ENCODE measurements at places on chromosomes 6 and 20.

GRCh38 chr6:161210857-161211256 is 63.0 kb downstream of the AGPAT4 start:
- DNase-seq: no peak

GRCh38 chr20:62338294-62338620 is 28.9 kb downstream of the LAMA5 start:
- no peak for DNase-seq

DNA sequence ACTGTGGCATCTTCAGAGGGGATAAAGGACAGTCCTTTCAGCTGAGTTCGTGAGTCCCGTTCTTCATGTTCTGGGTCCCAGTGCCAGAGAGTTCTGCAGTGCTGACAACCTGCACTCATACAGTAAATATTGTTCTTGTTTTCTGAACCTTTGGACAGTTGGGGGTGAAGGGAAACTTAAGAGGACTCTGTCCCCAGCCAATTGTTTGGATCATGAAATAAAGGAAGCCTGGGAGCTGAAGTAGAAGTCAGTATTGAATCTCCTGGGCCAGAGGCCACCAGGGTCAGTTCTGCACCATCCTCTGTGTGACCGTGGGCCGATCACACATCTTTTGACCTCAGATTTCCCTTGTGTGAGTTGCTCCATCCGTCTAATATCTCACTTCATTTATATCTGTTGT is 3.2 kb downstream of the SLC2A12 start:
- no peak for DNase-seq

DNA sequence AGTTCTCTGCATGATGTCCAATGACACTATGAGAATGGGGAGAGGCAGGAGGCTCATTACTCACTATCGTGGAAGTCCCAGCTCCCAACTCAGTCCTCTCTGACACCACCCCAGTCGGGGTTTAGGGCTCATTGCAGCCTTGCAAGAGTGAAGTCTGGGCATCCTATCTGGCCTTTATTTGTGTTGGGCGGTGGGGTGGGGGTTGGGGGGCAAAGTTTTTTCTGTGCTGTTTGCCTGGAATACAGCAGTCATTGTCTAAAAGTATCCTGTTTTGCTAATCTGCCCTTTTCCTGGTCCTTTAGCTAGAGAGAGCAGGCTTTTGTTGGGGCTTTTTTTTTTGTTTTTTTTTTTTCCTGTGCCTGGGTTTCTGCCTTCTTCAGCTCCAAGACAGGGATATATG is 174.2 kb downstream of the MYLK4 start:
- no peak for DNase-seq

DNA sequence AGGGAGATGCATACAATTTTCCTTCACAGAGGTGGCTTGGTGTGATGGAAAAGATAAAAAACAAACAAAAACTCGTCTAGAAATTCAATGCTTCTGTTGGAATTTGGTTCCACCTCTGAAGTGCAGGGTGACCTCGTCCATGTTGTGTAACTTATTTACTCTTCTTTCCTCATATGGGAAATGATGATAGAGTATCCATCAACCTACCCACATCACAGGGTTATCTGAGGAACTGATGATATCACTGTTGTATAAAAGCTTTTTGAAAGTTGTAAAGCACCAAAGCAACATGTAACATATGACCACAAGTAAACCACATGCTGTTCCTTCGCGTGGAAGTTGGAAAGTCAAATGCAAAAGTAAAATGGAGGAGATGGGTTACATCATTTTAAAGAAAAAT is 212.0 kb upstream of the SGK1 start:
- DNase-seq: no peak

DNA sequence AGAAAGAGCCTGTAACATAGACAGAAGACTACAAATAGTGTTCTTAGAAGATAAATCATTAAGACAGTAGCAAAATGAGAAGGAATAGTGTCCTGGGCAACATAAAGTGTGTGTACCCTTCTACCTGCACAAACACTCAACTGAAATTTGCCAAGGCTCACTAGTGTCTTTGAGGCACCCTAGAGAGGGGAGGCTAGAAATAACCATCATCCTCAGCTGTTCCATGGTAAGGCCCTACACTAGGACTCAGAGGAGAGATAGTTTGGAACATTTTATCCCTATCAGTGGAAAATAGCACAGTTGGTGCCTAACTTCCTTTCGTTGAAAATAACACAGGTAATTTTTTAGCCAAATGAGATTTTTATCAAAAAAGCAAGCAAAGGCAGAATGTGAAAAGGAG is 230.7 kb downstream of the LAMA2 start:
- DNase-seq: no peak

DNA sequence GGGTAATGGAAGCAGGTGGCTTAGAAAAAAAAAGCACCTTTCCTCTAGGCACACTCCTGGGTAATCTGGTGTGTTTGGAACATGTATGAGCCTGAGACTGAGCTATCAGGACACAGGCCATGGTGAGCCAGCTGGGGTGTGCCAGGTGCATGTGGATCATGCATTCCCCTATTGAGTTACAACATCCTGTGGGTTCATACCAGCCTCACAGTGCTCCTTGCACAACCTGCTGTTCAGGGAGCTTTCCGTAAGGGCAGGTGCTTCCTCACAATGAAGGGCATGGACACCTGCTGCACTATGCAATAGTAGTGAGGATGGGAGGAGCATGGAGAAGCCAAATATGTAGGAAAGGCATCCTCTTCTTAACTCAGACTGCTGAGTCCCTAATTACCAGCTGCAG is 197.2 kb upstream of the SUPT3H start:
- DNase-seq: no peak

- no peak for DNase-seq
Measured at GRCh38 chr6:6582131-6582530, 6.4 kb upstream of the LY86 start.

- no peak for DNase-seq
Measured at GRCh38 chr6:147053311-147053921, 150.8 kb upstream of the STXBP5 start.

GRCh38 chr6:12476484-12476883 is 186.3 kb downstream of the EDN1 start:
- DNase-seq: no peak

GRCh38 chr20:15039088-15039752 is 701.8 kb upstream of the FLRT3 start:
- DNase-seq: no peak

DNA sequence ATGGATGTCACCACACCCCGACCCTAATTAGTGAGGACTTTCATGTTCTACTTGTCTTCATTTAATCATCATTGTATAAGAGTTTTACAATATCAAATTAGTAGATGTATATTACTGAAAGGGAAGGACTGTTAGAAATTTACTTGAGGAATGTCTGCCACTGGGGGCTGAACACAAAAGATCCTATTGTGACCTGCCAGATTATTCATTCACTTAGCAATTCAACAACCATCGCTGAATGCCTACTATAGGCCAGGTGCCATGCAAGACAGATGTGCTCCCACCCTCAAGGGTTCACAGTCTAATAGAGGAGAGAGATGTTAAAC is 8.0 kb upstream of the RBCK1 start:
- no peak for DNase-seq

DNA sequence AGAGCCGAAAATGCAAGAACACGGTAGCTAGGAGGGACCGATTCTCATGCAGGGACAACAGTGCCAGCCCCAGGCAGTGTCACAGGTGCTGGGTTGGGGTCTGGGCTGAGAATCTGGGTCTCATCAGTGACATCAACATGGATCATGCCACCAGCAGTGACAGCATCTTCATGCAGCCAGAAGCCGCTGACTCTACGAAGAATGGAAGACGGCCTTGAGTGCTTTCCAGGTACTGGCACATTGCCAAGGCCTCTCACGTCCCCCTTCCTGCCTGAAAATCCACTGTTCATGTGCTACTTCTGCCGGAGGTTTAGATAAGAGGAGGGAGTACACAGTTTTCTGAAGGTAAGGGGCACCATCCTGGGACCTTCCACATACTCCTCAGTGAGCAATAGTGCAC is 141.1 kb upstream of the FOXQ1 start:
- DNase-seq: no peak

GRCh38 chr20:661474-662270 is 8.7 kb upstream of the SRXN1 start:
- no peak for DNase-seq

DNA sequence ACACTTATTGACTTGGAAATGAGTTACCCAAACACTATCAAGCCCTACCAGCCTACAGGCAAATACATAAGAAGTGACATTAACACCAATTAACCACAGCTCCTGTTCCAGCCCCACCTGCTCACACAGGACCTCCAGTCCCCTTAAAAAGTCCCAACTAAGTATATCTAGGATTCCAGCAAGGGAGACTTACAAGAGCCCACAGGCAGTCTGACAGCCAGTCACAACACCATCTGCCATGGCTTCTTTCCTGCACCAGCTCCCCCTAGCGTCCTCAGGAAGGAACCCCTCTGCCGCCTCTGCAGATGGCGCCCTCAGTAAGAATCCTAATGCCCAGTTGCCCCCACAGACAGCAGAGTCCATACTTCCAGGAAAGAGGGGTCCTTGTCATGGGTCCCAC is 122.1 kb downstream of the HIVEP2 start:
- no peak for DNase-seq

DNA sequence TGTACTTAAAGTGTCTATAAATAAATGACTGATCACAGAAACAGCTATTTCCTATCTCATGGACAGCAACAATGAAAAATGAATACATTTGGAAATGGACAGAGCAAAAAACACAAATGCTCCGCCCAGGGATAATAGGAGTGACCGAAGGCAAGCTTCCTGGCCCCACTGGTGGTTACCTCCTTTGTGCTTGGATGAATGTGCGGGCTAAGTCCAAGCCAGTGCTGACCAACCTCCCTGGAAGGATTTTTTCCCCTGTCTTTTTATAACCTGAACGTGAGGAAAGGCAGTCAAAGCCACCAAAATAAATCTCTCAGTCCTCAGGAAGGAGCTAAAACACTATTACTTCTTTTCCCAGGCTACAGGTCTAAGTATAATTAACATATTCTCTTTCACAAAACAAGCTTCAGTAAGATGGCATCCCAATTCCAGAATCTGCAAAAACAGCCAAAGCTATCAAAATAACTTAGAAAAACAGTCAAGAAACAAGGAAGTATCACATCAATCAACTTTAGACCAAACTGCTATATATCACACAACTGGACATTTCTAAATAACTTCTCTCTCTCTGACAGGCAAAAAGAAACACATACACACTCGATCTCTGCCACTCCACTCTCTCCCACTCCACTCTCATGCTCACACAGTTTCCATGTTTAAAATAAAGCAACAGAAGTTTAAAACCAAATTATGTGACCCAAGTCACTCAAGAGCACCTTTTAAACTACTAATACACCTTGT is 10.0 kb downstream of the KIF16B start:
- no peak for DNase-seq

GRCh38 chr20:62726276-62726675 is 17.6 kb downstream of the NTSR1 start:
- no peak for DNase-seq

DNA sequence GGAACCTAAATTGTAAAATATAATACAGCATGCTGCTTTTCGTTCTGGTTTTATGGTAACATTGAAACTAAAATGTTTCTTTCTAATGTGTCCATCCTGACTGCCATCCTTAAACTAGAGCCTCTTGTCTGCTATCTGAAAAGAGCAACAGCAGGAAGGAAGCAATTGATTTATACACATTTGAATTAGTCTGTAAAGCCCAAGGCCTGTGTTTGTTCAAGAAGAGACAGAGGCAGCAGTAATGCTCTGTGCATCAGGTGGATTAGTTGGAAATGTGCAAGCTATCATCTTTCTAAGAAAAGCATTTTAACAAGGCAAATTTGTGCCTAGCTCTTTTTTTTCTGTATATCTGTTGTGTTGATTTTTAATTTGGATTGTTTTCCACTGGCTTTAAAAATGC is 128.6 kb downstream of the SCAF8 start:
- DNase-seq: no peak

- DNase-seq: no peak
Measured at GRCh38 chr20:53231061-53231460, 258.9 kb downstream of the TSHZ2 start.

DNA sequence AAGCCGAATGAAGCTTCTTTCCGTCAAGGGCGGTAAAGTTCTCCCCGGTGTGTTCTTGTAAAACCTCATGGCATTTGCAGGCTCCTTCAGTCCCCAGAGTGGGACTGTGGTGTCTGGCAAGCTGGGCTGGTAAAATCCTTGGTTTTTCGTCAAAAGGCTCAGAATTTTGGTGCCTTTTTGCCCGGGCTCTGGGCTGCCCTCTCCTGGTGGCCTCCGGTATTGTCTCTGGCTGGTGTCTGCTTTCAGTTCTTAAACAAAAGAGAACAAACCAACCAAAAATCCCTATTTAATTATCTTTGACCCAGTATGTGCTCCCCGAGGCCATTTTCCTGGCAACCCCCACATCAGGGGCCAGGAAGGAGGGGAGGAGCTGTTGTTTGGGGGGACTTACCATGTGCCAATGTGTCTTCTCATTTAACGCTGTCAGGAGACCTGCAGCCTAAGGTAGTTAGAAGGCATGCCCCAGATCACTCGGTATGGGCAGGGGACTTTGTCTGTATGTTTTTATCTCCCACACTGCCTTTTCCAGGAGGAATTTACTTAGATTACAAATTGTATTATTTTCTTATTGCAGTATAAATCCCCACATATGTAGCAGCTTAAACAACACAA is 11.1 kb downstream of the CDH4 start:
- DNase-seq: no peak

- DNase-seq: no peak
Measured at GRCh38 chr20:12371990-12372389, 454.3 kb downstream of the BTBD3 start.

GRCh38 chr20:37535443-37536132 is 7.9 kb upstream of the BLCAP start:
- DNase-seq: no peak

- DNase-seq: no peak
Measured at GRCh38 chr6:3719462-3720308, 31.8 kb downstream of the PXDC1 start.

- DNase-seq: no peak
Measured at GRCh38 chr6:131136021-131136786, 937 bp downstream of the AKAP7 start.

DNA sequence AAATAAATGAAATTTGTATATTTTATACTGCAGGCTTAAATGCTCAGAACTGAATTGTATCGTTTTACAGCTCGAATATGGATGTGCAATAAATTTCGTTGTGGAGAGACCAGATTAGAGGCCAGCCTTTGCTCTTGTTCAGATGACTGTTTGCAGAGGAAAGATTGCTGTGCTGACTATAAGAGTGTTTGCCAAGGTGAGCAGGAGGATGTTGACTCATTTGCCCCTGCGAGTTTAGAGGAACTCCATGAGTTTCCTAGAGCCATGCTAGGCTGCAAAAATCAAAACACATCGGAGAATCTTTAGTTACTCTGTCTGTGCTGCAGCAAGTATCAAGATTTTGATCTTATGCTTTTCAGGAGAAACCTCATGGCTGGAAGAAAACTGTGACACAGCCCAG is 15.4 kb downstream of the ENPP3 start:
- peak; percentile 88 for DNase-seq

- no peak for DNase-seq
Measured at GRCh38 chr6:71181565-71181964, 107.0 kb upstream of the OGFRL1 start.

DNA sequence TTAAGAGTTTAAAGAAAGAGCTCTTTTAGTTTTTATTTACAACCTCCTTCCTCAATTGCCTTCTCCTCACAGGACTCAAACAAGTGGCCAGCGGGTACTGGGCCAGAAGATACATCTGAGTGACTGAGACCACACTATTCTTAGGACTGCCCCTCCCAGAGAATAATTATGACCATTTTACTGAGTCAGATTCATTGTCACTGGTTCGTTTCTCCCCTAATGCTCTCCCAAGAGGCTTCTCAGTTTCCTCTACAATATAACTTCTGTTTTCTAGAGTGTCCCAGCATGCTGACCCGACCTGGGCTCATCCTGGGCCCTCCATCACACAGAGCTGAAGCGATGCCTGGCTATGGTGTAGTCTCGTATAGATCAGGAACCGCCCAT is 279.9 kb downstream of the CD83 start:
- no peak for DNase-seq

GRCh38 chr20:9974324-9974723 is 60.5 kb upstream of the ANKEF1 start:
- no peak for DNase-seq
